ENCODE measurements at places on chromosomes 3 and 15. TPM values are rescaled to one million over a fixed set of nuclear protein-coding genes. Genes with fewer than 3 reads are reported as not detected.

- H3K4me1 ChIP-seq, result peaks cover 4% of the 10 kb centered on the region
- no peak overlapping the region for H3K27ac ChIP-seq
- no peak overlapping the region for H3K4me3 ChIP-seq
- no peaks in the 10 kb centered on the region for H3K36me3 ChIP-seq
Measured at GRCh38 chr3:71640331-71640983, 56.9 kb upstream of the FOXP1 start.

Gene MYLK
- 11.1 TPM for polyA plus RNA-seq

DNA sequence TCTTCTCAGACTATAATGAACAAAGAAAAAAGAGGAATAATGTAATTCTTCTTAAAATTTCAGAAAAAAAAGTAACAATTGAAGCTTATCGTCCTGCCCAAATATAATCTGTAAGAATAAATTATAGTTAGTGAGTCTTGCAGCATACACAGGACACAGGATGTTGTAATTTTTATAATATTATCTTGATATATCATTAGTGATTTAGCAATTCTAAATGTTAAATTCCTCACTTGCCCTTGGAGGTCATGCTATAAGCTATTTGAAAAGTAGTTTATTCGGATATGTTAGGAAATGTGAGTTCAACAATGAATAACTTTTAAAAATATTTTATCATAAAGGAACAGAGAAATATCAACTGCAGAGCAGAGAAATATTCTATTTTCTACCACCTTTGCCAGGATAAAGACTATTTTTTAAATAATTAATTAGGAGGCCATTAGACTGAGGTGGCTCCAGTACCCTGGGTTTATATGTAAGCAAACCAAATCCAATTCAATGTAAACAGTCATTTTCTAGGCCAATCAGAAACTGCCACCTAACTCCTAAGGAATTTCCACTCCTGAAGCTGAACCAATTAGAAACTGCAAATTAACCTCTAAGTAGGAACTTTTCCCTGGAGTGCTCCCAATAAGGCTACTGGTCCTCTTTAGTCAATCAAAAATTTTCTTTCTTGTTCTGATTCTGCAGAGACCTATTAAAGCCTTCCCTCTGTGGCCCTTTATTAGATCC lies 1109.3 kb downstream of the ROBO2 start:
- no peak for DNase-seq
- H3K27me3 ChIP-seq, result no peaks in the 10 kb centered on the region
- H3K4me1 ChIP-seq, result no peaks in the 10 kb centered on the region
- H3K4me3 ChIP-seq, result no peak overlapping the region

- peak; percentile 34 for DNase-seq
- no peaks in the 10 kb centered on the region for H3K27me3 ChIP-seq
- H3K4me3 ChIP-seq, result no peak overlapping the region
- H3K4me1 ChIP-seq, result no peaks in the 10 kb centered on the region
- no peak overlapping the region for H3K27ac ChIP-seq
Measured at GRCh38 chr15:85757073-85757938, 37.4 kb downstream of the KLHL25 start.

Gene PCLAF
- polyA plus RNA-seq, result 12.3 TPM

GRCh38 chr3:148074946-148075345 lies 622.8 kb upstream of the AGTR1 start:
- no peak overlapping the region for H3K27ac ChIP-seq
- no peak overlapping the region for H3K4me3 ChIP-seq
- no peaks in the 10 kb centered on the region for H3K36me3 ChIP-seq

Gene SLC22A14
- not detected for polyA plus RNA-seq

Gene GATM
- 33.0 TPM for polyA plus RNA-seq

All from spleen (tissue), 13 donors.